K562 (cell line): ENCODE measurements at places on chromosomes 3 and 15.

DNA sequence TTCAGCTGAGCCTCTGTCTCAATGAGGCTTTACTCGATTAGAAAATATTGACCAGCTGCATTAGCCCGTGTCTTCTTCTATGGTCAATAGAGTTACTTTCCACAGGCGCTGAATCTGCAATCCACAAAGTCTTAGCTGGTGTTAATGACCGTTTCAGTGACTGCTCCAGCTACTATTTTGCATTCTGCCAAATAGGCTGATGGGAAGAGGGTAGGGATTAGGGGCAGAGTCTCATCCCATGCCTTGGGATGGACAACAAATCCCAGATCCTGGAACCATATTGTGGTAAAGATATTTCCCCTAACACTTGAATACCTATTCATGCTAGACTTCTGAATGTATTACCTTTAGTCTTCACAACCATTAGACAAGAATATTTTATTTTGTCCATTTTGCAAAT lies 29.5 kb upstream of the MAGI1 start:
- DNase-seq: no peak

- no peak for DNase-seq
Measured at GRCh38 chr3:131786386-131786785, 248.4 kb downstream of the CPNE4 start.

GRCh38 chr3:133246119-133246518 lies 153.7 kb upstream of the BFSP2 start:
- DNase-seq: no peak

DNA sequence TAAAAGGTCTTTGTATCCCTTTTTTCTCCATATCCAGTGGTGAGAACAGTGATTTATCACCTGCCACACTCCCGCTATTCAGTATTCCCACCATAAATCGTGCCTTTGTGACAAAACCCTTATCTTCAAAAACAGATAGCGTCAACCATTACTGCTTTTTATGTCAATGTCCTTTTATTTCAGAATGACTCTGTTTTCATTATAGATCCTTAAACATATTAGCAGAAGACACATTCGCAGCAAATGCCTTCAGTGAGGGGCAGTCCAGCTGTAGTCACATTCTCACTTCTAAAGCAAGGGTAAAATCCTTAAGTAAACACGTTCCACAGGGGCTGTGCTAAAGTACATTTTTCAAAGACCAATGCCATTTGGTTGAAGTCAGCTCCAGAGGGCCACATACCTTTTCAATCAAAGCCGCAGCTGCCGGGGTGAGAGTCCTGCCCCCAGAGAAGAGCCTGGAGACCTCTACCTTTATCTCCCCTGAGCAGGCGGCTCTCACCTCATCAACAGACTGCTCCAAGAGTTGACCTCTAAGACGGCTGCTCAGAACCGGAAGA lies 53.4 kb downstream of the PDZRN3 start:
- peak; percentile 7 for DNase-seq
